OCI-LY7 (cell line): ENCODE measurements at places on chromosomes 4 and X.

DNA sequence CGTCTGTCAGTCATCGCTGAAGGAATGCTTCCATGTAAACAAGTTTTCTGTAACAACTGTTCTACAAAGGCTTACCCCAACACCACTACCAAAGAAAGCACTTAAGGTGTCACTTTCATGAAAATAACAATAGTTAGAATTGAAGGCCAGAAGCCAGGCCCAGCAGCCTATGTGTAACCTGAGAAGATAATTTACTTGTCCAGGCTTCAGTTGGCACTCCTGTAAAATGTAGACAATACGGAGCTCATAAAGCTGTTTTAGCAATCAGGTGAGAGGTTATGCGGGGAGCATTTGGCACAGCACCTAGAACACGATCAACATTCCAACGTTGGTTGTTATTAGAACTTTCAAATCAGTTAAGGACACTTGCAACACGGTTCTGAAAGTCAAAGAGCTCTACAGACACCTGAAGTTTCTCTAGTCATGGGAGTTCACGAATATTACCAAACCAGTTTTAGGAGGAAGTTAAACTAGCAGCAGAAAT lies 15.7 kb downstream of the ADGRA3 start:
- no peak for DNase-seq

- no peak for DNase-seq
Observed at GRCh38 chrX:2638279-2638678, 52.8 kb upstream of the CD99 start.

DNA sequence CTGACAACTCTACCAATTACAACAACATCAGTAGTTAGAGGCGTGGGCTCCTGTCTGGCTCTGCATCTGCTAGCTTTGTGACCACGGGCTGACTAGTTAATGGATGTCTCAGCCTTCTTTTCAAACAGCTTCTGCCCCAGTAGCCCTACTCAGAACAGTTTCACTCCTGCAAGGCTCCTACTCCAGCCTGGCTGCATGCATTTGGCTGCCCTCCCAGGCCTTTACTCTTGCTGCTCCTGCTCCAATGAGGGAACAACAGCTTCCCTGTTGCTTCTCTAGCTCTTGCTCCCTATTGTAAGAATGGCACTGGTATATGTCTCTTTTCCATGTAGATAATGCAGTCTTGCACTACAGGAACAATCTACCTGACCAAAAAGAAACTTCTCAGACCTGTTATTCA lies 93.3 kb downstream of the TTC29 start:
- no peak for DNase-seq

DNA sequence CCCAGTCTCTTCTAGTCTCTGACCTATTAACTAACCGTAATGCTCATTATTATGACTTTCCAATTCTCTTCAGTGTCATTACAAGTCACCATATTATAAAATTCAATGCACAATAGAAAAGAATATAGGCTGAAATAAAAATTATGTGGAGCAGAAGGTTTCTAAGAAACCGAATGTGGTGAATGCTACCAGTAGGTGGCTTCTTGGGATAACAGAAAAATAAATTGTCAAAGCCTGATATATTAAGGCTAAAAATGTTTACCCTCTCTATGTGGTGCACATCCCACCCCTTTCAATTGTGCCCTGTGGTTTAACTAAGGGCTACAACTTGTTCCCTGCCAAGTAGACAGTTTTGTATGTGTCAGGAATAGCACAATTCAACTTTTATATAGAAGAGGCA lies 624.6 kb upstream of the TECRL start:
- no peak for DNase-seq

- DNase-seq = no peak
Observed at GRCh38 chrX:6890544-6891261, 256.8 kb upstream of the STS start.
